ENCODE measurements at places on chromosomes 5 and 9.

DNA sequence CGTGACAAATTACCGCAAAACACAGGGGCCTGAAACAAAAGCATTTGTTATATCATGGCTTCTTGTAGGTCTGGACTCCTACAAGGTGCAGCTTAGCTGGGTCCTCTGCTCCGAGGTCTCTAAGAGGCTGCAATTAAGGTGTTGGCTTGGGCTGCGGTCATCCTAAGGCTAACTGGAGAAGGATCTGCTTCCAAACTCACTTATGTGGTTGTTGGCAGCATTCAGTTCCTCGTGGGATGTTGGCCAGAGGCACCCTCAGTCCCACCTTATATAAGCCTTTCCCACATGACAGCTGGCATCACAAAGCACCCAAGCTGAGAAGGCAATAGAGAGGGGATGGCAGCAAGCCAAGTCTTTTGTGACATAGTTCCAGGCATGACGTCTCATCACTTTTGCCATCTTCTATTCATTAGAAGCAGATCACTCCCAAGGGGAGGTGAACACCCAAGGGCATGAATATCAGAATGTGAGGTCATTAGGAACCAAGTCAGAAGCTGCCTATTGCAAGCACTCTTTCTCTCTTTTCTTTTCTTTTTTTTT, 47.9 kb upstream of the ZBTB43 start:
- DNase-seq: no peak

DNA sequence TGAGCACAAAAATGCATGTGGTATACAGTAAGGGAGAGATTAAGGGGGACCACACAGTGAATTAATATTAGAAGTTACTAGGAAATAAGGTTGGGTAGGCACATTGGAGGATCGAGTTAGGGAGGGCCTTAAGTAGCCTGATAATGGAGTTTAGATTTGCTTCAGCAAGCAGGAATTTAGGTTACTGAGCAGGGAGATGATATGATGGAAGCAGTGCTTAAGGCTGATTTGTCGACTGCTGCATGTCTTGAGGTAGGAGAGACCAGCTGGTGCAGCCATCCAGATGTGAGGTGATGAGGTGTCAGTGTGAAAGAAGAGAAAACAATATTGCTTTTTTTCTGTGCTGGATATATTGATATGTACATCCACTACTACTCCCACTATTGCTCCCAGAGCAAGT, 55.2 kb upstream of the ACTBL2 start:
- no peak for DNase-seq

DNA sequence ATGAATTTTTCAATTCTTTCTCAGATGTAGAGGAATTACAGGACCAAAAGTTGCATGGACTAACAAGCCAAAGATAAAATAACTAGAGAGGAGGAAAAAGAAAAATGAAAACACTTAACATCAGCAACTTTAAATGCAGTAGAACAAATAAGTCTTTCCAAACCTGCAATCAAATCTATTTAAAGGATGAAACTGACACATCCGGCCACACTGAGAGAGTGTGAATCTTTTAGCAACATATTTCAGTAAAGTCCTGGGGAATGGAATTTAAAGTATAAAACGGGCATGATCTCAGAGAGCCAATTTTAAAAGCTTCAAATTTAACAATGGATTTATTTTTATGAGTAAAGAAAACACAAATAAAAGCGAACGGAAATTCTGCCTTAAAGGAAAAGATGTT, 17.1 kb downstream of the CAST start:
- no peak for DNase-seq

DNA sequence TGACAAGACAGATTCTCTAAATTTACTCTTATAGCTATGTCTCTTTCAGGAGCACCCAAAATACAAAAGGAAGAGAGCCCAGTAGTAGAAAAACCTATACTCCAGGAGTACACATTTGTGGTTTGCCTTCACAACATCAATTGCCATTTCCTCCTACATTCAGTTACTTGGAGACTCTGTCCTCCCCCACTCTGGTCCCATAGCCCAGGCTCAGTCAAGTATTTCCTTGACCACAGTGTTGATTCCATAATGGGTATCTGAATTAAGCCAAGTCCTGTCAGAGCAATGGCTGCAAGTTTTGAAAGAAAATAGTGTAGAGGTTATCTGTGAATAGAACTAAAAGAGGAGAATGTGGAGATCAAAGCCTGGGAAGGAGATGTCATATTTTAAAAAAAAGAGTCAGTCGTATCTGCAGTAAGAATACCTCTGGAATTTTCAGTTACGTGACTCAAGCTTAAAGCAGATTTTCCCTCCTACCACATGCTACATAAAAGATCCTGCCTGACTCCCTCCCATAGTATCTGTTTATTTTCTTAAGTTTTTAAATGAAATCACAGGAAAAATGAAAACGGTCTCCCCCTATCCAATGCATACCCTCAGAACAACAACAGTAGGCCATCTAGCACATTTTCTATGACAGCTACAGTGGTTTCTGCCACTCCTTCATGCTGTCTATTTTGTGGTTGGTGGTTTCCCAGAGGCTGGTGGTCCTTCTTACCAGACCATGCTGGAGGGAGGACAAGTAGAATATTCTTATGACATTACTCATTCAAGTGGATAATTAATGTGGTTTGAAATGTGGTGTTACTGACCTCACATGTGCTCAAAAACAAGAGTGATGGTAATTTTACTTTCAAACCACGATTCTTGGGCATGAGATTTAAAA, 249.7 kb upstream of the TMEM161B start:
- DNase-seq: no peak

- no peak for DNase-seq
Observed at GRCh38 chr5:160166069-160166972, 47.1 kb upstream of the PWWP2A start.

DNA sequence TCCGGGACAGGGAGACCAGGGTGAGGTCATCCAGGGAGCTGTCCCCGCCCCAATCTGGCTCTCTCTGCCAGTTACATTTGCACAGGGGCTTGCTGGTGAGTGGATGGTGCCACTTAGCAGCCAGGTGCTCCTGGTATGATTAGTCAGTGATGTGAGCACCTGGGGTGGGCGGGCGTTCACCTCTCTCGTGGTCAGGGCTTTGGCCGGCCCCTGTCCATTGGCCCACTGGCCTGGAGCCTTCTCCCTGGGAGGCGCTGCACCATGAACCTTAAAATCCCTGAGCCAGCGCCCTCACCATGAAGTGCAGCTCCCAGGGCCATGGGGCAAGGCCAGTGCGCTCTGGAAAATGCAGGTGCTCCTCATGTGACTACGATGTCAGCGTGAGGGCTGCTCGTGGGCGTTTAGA, 2.0 kb downstream of the NKD2 start:
- no peak for DNase-seq

- DNase-seq: no peak
Observed at GRCh38 chr9:84139296-84140070, 158.9 kb downstream of the RMI1 start.

DNA sequence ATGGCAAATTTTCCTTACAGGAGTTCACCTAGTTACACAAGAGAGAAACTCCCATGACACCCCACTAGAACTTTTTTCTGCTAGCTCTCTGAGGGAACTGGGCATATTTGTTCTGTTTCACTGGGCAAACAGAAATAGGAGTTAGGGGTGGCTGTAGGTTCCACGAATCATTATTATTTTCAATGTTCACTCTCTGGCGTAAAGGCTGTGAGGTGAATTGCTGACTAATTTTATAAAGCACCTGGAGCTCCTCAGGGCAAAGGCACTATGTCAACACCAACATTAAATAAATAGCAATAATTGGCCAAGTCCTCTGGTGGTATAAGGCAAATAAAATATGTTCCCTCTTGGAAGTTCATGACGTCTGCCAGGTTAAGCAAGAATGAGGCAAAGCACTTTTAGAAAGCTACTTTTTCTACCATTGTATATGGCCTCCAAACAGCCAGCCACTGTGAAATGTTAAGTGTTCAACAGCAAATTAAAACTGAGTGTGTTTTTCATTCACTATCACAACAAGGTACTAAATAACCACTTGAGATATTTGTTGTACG, 344.6 kb downstream of the PDE4D start:
- no peak for DNase-seq

DNA sequence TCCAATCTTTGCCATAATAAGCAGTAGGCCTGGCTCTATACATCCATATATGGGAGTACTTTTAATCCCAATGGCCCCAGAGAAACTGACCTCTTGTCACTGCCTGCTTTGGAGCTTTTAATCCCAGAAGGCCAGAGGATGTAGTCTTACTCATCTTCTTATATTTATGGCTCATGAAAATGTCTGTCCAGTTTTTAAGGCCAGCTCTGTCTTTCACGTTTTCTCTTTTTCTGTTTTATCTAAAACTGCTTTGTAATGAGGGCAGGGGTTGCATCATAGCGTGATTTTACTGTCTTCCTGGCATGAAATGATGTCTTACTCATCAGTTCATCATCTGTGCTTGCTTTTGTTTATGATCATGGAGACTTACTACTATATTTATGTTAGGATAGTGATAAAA, 1094.9 kb downstream of the MAT2B start:
- no peak for DNase-seq

DNA sequence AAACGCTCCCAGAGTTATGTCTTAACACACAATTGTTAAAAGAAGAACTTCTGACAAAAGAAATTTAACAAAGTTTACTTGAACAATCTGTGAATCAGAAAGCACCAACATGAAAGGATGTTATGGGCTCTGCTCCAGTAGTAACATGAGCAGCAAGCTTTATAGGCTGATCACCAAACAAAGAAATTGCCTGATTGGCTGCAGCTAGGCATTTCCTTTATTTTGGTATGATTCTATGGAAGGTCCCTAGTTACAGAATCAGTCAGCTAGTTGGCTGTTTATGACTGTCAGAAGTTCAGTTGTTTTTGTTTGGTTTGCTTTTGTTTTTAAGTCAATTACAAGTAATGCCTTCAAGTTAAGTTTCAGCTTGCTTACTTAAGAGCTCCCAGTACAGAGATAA, 102.4 kb upstream of the SMC2 start:
- DNase-seq: no peak

DNA sequence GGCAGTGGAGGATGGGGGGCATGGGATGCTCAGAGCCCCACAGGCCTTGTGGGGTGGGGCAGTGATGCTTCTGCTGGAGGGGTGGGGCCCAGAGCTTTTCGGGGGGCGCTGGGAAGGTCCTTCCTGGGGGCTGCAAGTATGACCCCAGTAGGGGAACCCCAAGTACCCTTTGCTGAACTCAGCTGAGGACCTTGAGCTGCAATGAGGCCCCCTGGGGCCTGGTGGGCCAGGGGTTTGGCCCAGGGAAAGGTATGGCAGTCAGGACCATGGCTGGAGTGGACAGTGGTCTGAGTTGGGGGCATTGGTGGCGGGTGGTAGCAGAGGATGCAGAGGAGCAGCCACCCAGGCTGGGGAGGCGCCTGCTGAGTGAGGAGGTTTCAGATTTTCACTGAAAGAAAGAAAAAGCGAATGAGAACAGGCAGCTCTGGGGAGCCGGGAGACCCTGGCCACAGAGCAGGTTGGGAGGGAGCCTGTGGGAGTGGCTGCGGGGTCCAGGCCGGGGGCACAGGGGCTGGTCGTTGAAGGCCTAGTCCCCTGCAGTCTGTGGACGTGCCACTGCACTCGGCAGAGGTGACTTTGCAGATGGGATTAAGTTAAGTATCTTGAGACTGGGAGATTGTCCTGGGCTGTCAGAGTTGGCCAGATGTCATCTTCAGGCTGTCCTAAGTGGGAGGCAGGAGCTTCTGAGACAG, 19.2 kb downstream of the WNK2 start:
- DNase-seq: no peak

- DNase-seq: no peak
Observed at GRCh38 chr9:21504894-21505293, 22.8 kb upstream of the IFNE start.

Data from stimulated activated naive B cell treated with anti-CD40 and anti-IgM and Interleukin-4, amounts not matched to agents 10 μg/mL and 1 μg/mL and 100 μg/mL, for 72 hours (primary cell).